ENCODE measurements at places on chromosomes 5 and 9.

DNA sequence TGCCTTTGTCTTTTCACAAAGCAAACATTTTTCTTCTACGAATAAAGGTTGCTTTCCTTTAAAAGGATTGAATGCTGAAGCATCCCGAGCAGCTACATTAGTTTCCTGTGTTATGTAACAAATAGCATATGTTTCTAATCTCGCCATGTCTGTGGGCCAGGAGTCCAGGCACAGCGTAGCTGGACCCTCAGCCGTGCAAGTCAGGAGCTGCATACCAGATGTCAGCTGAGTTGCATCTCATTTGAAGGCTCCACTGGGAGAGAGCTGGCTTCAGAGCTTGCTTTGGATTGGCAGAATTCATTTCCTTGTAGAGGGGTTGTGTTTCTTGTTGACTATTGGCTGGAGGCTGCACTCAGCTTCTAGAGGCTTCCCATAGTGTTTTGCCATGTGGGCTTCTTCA lies 16.0 kb upstream of the GOLPH3 start:
- no peak for DNase-seq

GRCh38 chr5:68918306-68918705 lies 175.5 kb upstream of the SLC30A5 start:
- no peak for DNase-seq

DNA sequence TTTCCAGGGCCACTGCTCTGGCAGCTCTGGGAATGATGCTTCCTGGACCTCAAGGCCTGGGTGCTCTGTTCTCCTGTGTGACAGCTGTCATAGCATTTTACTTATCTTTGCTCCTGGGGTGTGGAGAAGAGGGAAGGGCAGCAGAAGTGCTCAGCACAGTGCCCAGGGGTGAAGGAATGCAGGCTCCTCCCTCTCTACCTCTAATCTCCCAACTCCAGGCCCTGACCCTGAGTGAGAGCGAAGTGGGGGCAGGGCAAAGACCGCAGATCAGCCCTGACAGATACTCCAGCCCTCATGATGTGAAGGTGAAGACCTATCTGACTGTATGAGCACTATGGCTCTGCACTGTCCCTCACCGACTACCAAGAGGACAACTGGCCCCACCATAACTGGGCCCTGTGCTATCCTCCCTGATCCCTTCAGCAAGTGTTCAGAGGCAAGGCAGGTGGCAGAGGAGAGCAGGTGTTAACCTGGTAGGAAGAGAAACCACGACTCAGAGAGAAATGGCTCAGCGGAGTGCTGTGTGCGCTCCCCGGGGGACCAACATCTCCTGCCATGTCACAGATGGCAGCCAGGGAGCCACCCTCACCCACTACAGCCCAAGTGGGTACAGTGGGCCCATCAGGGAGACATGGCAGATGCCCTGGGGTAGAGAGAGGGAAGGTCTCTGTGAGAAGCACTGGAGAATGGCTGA lies 16.8 kb downstream of the ACSL6 start:
- DNase-seq: no peak

- DNase-seq: no peak
Observed at GRCh38 chr5:141875795-141876627, 2.2 kb downstream of the PCDH1 start.

- no peak for DNase-seq
Observed at GRCh38 chr5:79552984-79553383, 39.0 kb upstream of the HOMER1 start.

DNA sequence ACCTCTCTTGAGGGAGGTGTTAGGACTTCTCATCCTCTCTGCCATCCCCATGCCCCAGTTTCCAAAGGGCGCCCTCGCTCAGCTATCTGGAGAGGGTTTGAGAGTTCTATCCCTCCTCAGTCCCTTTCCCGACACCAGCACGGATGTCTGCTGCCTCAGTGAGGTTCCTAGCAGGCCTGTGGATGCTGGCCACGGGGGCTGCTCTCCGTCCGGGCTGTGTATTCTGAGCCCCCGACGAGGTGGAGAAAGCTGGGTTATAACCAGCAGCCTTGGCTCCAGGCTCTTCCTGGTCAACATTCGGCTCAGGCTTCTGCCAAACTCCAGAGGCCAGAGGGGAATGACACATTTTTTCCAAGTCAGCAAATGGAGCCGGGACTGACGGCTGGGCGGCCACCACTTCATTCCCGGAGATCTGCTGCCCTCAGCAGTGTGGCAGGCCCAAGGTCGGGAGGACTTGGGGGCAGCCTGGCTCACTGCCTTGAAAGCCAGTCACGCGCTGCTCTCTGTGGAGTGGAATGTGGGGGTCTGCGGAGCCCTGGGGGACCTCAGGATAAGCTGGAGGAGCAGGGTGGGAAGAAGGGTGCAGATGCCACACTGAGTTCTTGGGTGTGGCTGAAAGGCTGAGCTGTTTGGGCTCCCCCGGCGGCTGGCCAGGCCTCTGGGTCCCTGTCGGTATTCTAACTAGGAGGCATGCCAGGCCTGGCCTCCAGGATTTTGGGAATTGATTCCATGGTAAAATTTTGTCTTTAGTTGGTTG lies 27.4 kb downstream of the PTPA start:
- no peak for DNase-seq

GRCh38 chr9:134424818-134425217 lies 98.6 kb downstream of the RXRA start:
- DNase-seq: no peak

Measured in stimulated activated CD4-positive, alpha-beta T cell treated with anti-CD3 and anti-CD28 coated beads, Interleukin-2, amount 100 ng/mL, for 48 hours (primary cell).